Dorsolateral prefrontal cortex (tissue), 122 donors: ENCODE measurements at places on chromosomes 1 and 21. TPM values are rescaled to one million over a fixed set of nuclear protein-coding genes. Genes with fewer than 3 reads are reported as not detected.

DNA sequence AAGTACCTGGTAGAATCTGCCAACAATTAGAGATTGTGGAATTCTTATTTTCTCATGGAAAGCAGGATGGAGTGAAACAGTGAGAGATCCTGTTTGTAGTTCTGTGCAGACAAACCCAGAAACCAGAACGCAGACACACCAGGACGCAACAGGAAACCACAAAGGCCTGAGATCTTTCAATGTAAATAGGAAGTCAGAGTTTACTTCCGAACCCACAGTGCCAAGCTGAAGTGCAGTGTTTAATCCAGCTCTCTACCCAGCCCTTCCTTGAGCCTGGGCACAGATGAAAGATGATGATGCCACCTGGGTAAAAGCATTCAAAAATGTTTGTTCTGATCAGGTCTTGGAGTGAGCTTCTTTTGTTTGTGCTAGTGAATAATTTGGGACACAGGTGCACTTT, 244.2 kb upstream of the HOOK1 start:
- no peak for DNase-seq

Gene RIPK4
- not detected for total RNA-seq

DNA sequence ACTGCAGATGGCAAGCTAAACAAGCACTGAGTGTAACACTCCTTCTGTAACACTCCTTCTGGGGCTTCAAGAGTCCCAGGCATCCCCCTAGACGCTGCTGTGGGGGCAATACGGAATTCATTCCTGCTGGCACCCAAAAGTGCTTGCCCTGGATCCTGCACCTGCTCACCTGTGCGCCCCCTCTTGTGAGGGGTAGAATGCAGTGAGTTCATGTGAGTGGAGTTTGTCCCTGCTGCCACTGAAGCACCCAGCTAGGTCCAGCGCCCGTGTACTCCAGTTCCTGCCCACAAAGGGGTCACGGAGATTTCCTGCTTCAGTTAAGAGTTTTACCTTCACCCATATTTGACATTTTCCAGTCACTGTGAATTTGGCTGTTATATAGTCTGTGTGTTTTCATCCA, 130.0 kb downstream of the SNX7 start:
- DNase-seq: no peak

- no peak for DNase-seq
These were observed 25.5 kb downstream of the TNFRSF8 start for GRCh38 chr1:12088607-12089006.
